Activated naive CD8-positive, alpha-beta T cell treated with anti-CD3 and anti-CD28 coated beads for 36 hours (primary cell): ENCODE measurements at places on chromosomes 1 and 21.

- DNase-seq: no peak
These were observed 43.1 kb upstream of the ARHGEF10L start for GRCh38 chr1:17496419-17496818.

DNA sequence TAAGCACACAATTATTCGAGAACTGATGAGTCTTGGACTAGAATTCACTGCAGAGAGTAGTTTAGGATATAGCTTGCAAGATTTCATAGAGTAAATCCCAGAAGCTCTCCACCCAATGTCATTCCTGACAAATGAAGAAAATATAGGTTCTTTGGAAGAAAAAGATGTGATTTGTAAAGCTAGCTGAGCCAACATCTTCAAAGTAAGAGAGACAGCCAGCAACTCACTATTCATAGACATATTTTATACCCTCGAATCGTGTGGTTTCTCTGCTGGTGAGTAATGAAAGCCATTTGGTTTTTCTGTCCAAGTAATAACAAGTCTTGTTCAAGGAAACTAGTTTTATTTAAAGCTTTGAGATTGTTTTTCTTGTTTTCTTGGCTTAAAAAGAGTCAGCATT lies 165.7 kb upstream of the SYT6 start:
- DNase-seq: no peak

DNA sequence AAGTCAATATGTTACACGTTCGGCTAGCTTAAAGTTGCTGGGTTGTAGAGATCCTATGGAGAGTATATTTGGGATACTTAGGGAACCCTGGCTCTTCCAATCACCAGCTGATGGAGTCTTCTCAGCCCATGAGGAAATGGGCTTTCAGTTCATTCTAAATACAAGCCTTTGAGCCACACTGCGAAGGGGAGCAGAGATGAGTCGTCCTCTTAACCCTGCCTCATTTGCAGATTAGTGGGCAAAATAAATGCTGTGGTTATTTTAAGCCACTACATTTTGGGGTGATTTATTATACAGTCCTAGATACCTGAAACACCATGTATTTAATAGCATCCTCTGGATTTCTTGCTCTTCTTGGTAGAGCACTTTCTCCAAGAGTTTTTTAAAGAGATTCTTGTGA lies 19.0 kb upstream of the VCAM1 start:
- DNase-seq: no peak

GRCh38 chr1:245772325-245772724 lies 617.5 kb downstream of the KIF26B start:
- DNase-seq: no peak

GRCh38 chr1:154379301-154379700 lies 25.8 kb upstream of the IL6R start:
- no peak for DNase-seq

DNA sequence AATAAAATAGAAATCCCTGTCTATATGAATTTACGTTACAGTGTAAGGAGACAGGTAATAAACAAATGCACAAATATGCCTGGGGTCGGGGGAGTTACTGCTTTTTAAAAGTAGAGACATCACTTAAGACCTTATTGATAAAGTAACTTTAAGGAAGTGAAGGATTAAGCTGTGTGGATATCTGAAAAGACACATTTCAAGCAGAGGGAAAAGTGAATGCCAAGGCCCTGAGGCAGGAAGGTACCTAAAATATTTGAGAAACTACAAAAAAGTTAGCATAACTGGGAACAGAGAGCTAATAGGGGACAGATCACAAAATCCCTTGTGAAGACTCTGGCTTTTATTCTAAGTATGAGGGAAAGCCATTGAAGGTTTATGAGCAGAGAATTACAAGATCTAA lies 41.5 kb downstream of the TUT4 start:
- DNase-seq: no peak

- no peak for DNase-seq
These were observed 151.3 kb downstream of the ADGRL4 start for GRCh38 chr1:78855258-78855657.

- peak; percentile 8 for DNase-seq
These were observed 104.9 kb upstream of the TMPRSS2 start for GRCh38 chr21:41612674-41613532.

DNA sequence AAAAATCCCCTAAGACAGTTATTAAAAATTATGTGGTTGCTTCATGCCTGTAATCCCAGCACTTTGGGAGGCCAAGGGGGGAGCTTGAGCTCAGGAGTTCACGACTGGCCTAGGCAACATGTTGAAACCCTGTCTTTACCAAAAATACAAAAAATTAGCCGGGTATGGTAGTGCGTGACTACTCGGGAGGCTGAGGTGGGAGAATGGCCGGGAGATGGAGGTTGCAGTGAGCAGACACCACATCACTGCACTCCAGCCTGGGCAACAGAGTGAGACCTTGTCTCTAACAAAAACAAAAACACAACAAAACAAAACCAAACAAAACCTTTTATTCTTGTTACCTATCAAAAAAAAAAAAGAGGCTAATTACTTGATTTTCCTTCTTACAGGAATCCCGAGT lies 2.1 kb downstream of the ELK4 start:
- DNase-seq: no peak

GRCh38 chr1:185739967-185740366 lies 5.8 kb downstream of the HMCN1 start:
- DNase-seq: no peak

GRCh38 chr1:94795434-94795833 lies 24.7 kb upstream of the SLC44A3 start:
- DNase-seq: no peak

- DNase-seq: no peak
These were observed 78.0 kb downstream of the SYT6 start for GRCh38 chr1:114075546-114076242.

DNA sequence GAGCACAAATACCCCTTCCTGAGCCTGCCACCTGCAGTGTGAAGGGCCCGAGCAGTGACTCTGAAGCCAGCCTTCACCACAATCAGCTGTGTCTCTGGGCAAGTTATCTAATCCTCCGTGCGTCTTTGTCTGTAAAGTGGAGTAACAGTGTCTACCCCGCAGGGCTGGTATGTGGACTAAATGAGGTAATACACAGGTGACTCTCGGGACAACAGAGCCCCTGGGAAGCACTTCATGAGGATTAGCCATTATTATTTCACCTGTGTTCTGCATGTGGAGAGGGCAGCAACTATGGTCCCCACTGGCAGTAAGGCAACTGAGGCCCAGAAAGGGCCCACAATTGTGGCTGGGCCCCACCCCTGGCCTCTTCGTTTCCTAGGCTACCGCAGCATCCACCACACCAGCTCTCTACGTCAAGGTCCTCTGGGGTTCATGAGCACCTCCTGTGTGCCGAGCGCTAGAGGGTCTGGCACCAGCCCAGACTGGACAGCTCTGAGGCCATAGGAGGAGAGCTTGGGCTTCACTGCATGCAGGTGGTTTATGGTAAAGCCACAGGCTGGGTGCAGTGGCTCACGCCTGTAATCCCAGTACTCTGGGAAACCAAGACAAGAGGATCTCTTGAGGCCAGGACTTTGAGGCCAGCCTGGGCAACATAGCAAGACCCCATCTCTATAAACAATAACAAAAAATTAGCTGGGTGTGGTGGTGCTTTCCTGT lies 41.3 kb upstream of the LRP8 start:
- DNase-seq: no peak

DNA sequence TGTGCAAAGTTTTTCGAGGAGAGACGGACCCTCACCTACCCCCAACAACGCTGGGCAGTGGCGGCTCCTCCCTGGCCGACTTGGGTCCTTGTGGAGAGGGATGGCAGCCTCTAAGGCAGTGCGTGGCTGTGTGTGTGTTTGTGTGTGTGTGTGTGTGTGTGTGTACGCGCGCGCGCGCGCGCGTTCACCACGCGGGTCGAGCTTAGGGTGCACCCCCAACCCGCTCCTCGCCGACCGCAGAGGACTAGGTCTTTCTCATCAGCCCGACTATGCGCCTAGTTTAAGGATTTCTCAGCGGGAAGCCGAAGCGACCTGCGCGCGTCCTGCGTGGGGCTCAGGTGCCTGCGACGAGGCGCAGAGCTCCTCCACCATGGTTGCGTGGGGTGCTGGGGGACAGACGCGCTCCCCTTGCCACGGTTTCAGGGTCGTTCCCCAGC lies 940 bp downstream of the SOX13 start:
- DNase-seq: no peak

DNA sequence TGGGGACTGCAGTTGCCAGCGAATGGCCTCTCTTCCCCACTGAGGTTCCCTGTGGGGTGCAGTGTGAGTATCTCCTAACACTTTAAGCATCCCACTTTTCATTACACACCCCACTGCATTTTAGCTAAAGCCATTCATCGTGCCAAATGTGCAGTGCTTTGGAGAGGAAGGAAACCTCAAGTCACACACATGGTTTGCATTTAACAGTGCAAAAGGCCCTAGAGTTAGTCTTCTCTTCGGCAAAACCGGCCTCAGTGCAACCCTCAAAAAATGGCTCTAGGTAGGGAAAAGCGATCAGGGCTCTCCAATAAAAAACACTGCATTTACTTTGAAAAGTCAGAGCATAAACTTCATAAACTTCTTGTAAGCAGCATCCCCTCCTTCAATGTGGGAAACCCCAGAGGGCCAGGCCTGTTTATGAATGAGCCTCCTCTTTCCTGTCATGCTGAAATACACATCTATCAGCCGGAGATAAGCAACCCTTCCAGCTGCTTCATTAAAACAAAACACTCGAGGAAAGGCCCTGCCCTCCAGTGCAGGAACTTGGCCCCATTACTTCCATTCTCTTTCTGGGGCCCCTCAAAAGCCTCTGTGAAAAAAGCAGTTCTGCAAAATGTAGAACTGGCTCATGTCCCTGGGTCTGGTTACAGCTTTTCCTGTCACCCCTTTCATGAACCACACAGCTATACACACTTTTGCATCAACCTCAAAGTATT lies 184.0 kb downstream of the CDC7 start:
- no peak for DNase-seq

DNA sequence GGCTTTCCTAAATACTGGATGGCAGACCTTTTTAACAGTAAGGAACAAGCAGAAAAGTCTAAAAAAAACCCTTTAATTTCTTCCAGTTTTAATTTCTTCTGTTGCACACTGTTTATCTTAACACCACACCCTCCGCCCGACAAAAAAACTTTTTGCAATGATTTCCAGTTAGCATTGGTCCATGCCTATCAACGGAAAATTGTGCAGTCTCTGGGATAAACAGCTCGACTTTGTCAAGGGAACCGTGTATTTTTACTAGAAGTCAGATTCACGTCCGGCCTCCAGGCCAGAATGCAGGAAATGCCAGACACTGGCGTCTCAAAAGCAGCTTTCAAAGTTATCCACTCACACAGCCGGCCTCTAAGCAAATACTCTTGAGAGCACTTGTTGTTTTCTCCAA lies 378 bp upstream of the NUP210L start:
- no peak for DNase-seq

DNA sequence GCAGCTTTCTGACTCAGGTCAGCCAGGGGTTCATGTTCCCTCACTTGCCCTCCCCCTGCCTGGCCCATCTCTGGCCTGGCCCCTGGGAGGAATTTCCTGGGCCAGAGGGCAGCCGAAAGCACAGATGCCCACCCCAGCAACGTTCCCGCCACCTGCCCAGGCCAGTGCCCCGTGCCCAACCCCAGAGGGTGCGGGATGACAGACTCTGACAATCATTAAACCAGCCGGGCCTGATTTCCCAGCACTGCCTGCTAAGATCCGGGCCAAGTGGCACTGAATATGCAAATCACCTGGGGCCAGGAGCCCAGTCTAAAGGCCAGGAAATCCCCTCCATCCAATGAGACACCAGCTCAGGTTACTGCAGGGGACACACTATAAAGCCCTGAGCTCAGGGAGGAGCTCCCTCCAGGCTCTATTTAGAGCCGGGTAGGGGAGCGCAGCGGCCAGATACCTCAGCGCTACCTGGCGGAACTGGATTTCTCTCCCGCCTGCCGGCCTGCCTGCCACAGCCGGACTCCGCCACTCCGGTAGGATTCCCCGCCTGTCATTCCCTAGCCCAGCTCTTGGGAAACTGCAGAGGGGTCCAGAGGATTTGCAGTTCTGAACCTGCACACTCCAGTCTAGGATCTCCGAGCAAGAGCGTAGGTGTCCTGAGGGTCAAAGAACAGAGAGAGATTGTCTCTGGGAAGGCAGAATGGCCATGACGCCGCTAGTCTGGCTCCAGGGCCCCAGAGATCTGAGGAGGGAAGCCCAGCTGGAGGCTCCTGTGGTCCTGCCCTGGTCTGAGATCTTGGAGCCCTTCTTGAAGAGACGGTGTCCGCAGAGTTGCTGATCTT lies at the start of gene ELF3:
Gene ELF3, plus strand, starts transcription at position 408 of the 836 bp plus-strand sequence. CDS start 550 bp downstream, outside the sequence.
- no peak for DNase-seq

DNA sequence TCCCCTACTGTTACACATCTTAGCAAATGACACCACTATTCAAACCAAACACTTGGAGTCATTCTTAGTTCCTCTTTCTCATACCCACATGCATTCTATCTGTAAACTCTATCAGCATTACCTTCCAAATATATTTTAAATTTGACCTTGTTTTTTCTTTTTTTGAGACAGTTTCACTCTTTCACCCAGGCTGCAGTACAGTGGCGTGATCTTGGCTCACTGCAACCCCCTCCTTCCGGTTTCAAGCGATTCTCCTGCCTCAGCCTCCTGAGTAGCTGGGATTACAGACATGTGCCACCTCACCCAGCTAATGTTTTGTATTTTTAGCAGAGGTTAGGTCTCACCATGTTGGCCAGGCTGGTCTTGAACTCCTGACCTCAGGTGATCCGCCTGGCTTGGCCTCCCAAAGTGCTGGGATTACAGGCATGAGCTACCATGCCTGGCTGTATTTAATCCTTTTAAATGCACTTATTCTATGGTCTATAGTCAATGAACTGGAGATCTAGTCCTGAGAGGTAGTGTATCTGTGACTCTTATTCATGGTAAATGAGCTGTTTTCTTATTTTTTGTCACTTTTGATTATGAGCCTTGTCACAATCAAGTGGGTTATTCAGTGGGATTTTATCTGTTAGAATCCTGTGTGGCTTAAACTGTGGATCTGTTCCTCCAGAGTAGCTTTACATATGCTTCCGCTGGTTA lies 73.1 kb downstream of the GATAD2B start:
- peak; percentile 28 for DNase-seq

DNA sequence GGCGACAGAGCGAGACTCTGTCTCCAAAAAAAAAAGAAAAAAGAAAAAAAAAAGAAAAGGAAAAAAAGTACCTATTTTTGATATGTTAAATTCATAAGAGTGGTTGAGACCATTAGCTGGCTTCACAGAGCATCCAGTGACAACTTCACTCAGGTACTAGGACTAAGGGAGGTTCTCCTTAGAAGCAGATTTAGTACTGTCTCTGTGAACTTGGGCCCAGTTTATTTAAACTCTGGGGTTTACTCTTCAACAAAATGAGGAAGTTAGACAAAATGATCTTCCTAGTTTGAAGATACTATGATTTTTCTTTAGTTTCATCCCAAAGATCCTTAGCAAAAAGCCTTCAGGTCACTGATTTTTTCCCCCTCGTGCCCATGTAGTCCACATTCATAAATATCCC lies 21.2 kb downstream of the MACO1 start:
- DNase-seq: no peak

GRCh38 chr1:89826594-89826993 lies 5.8 kb downstream of the LRRC8D start:
- DNase-seq: no peak
